ENCODE measurements at places on chromosomes 13 and 19.
A peak's percentile ranks its signal among the peaks of the same experiment; 100 is the strongest.

DNA sequence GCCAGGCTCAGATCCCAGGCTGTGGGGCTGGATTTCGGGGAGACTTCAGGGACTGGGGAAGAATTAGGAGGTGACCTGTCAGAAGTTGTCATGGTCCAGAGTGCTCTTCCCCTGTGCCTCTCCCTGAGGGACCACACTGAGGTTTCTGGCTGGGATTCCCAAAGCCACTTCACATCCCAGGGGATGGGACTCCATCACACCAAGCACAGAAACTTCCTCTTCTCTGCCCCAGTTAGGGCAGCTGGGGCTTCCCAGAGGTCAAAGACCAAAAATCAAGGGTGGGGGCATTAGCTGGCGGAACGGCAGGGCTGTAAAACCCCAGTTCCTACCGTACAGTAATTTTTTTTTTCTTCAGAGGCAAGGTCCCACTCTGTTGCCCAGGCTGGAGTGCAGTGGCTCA, 7.4 kb downstream of the FCER2 start:
- no peak for DNase-seq

DNA sequence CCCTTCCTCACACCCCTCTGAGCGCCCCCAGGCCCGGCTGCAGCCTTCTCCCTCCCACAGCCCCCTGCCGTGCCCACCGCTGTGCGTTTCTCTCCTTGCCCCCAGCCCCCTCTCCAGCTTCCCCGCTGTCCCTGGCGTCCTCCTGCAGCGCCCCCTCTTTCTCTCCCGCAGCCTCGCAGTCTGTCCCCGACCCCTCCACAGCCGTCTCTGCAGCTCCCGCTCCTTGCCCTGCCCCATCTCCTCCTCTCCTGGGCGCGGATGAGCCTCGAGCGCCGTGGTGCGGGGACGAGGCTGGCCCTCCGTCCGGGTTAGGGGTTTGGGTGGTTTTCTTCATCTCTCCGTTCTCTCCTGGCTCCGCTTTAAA, 1.1 kb downstream of the KMT5C start:
- peak; percentile 86 for DNase-seq

GRCh38 chr13:95156208-95156607, 145.0 kb downstream of the ABCC4 start:
- peak; percentile 53 for DNase-seq

DNA sequence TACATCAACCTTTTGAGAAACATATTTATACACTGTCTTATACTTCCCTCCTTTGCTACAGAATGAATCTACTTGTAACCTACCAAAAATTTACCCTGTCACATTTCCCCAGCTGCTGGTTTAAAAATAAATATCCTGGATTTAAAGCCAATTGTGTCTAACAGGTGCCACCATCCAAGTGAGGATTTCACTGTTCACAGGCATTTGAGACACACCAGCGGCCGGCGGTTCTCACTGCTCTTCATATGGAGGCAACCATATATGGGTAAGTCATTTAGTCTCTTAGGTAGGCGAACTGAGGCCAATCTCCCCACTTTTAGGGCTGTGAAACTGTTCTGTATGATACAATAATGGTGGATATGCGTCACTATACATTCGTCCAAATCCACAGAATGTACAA, 26.2 kb downstream of the SLC25A30 start:
- no peak for DNase-seq

GRCh38 chr13:49450105-49450819, 6.2 kb downstream of the SETDB2 start:
- DNase-seq, result no peak

DNA sequence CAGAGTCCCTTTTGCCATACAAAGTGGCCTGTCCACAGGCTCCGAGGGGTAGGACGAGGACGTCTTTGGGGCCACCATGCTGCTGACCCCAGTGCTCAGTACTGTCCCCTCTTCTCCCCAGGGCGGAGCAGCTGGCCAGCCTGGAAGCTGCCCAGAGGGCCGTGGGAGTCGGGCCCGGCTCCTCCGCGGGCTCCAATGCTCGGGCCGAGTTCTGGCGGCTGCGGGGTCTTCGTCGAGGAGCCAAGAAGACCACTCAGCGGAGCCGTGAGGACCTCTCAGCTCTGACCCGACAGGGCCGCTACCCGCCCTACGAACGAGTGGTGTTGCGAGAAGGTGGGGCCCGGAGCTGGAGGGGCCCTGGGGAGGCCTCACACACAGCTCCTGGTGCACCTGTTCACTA, 21.1 kb downstream of the APBA3 start:
- no peak for DNase-seq

- peak; percentile 34 for DNase-seq
Observed at GRCh38 chr19:18393836-18394235, 3.6 kb downstream of the LRRC25 start.

DNA sequence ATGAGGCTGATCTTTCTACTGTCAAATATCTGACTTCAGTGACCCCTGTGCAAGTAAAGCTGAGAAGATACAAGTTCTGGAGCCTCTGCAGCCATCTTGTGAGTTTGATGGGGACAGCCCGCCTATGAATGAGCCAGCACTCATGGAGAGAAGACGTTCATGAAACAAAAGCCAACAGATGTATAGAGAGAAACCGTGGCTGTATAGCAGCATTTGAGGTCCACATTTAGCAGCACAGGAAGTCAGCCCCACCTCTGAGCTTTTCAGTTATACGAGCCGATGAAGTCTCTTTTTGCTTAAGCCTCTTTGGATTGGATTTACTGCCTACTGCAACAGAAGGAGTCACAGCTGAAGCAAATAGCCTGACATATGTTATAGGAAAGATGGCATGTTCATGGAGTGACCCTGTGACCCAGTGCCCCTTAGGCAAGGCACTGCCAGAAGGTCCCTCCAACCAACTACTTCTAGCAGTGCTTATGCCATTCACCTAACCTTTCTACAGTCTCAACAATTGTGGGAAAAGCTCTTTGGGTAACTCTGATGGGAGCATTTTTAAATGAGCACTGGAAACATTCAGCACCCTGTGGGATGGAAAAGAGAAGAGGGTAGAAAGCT, 3.5 kb upstream of the DLEU7 start:
- DNase-seq, result no peak

DNA sequence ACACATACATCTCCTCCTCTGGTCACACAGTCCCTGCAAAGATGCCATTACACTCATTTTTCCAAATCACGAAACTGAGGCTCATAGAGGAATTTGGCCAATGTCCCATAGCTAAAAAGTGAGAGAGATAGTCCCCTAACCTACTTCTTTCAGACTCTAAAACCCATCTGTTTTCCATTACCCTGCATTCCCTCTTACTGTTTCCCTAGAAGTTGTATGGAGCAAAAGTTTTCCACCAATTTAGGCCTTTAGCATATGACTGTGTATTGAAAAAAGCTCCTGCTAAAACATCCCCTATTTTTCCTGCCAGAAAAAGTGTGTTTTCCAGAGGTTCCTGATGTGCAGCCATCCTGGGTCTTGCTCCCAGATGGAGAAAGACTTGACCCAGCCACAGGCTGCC, 16.3 kb downstream of the SERP2 start:
- no peak for DNase-seq

DNA sequence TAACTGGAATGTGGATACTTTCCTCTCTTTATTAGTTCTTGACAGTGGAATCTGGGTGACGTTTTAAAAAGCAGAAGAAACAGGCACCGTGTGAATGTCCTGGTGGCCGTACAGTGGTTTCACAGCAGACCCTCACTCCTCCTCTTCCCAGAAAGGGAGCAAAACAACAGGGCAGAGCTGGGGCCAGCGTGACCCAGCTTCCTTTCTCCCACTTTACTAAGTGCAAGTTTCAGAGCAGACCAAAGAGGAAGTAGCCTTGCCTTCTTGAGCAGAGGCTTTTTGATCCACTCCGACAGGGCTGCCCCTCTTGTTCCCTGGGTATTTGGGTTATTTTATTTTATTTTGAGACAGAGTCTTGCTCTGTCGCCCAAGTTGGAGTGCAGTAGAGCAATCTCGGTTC, 19.6 kb upstream of the C19orf33 start:
- no peak for DNase-seq

DNA sequence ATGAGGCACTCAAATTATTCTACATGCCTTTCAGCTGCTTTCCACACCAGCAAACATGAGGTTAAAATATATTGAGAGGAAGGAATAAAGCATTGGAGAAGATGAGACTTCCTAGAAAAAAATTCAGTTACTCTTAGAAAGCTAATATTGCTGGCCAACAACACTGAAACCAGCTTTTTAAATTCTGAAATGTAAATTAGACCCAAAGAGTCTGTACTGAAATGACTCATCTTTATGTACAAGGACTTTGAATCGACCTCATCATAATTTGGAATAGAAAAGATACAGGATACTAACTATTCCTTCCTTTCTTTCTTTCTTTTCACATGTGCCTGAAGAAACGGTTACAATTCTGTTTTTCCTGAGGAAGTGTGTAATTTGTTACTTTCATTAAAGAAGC, 6.5 kb upstream of the HSPH1 start:
- no peak for DNase-seq

GRCh38 chr13:112106478-112107141, 39.7 kb downstream of the SOX1 start:
- peak; percentile 99 for DNase-seq

GRCh38 chr13:23667750-23668149, 97.5 kb downstream of the TNFRSF19 start:
- no peak for DNase-seq

GRCh38 chr13:25181597-25181996, 9.5 kb upstream of the AMER2 start:
- no peak for DNase-seq

DNA sequence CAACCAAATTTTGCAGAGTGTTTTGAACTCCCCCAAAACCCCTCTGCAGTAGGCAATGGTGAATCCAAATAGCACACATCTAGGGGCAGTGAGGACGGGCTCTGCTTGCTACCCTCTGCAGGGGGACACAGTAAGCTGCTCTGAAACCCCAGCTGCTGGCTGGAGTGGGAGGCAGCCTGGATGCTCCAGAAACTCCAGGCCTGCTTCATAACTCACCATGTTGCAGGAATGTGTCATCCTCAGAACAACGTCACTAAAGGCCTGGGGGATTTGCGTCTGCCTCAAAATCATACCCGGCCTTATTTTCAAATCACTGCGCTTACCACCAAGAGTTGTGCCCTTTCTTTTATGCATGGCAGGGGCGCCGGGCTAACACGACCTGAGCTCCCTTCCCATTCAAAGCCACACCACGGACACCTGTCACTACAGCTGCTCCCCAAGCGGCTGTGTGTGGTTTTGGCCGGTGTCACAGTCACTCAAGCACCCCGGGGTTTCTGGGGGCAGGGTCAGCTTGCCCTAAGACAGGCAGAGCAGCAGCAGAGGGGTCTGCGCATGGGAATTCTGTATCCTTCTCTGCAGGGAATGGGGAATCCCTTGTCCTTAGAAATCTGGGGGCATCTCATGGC, 93.9 kb downstream of the TSHZ3 start:
- no peak for DNase-seq

- DNase-seq, result no peak
Observed at GRCh38 chr13:49620170-49620621, 8.1 kb upstream of the ARL11 start.

- DNase-seq, result no peak
Observed at GRCh38 chr19:30629086-30629485, 256.9 kb downstream of the ZNF536 start.

DNA sequence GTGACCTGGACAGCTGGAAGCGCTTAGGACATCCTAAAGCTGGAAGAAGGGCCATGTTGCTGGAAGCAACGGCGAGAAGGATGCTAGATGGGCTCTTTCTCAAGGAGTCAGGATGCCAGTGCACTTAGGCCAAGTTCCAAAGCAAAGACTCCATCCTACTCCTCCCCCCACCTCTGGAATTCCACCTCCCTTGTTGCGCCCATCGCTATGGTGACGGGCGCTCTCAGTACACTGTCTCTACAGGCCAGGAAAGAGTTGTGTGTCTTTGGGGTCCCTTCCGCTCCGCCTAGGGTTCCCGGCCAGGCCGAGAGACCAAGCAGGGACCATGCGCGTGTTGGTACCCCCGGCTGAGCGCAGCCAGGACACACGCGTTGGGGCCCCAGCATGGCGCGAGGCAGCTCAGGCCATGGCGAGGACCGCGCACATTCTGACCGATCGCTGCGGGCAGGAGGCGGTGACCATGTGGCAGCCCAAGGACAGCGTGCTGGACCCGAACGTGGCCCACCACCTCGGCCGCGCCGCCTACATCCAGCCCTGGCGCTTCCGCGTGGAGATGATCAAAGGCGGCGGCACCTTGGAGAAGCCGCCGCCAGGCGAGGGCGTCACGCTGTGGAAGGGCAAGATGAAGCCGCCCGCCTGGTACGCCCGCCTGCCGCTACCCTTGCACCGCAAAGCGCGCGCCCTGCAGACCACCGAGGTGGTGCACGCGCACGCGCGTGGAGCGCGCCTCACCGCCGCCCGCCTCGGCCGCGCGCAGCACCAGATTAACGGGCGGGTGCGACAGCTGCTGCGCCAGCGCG, 31.0 kb upstream of the SLC1A6 start:
- no peak for DNase-seq

DNA sequence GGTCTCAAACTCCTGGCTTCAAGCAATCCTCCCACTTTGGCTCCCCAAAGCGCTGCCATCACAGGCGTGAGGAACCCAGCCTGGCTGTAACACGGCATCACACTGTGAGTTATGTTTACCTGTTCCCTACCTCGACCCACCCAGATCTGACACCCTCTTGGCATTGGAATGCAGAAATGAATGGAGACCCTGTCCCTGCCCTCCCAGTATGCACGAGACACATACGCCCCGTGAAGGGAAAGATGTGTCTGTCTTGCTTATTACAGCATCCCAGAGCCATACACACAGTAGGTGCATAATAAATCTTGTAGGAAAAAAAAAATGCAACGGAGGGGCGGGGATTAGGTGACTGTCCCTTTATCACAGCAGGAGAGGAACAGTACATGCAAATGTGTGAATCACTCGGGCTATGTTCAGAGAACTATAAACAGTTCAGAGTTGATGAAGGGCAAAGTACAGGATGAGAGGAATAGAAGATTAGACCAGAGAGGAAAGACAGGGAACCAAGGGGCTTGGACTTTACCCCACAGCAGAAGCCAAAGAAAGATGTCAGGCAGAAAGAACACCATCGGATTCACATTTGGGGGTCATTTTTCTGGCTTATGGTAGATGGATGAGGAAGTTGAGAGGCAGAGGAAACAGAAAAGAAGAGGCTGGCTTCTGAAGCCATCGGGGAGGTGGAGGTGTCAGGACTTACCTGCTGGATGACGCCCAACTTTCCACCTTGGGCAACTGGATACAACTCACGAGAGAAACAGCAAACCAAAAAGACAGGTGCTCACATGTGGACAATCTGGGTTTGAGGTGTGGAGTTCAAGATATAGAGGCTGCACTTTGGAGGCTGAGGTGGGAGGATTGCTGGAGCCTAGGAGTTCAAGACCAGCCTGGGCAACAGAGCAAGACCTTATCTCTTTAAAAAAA, 94.3 kb downstream of the INSR start:
- DNase-seq, result peak; percentile 65

- DNase-seq, result no peak
Observed at GRCh38 chr13:55566334-55566733, 1574.4 kb upstream of the PRR20A start.

DNA sequence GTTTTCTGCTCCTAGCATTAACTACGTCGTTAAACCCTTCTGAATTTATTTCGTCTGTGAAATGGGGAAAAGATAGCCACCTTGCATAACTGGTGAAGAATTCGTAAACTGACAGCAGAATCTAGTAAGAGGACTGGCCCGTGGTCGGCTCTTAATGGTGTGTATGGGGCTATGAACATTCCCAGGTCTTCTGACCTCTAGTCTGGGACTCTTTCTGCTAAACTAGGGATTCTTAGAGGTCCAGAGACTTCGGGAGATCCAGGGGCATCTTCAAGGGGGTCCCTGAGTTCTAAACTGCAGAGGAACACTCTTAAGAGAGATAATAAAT, 231.1 kb upstream of the SERP2 start:
- DNase-seq, result peak; percentile 45

- DNase-seq, result no peak
Observed at GRCh38 chr13:58619396-58620113, 988.0 kb downstream of the PCDH17 start.
